ENCODE measurements at places on chromosomes 6 and 20.

DNA sequence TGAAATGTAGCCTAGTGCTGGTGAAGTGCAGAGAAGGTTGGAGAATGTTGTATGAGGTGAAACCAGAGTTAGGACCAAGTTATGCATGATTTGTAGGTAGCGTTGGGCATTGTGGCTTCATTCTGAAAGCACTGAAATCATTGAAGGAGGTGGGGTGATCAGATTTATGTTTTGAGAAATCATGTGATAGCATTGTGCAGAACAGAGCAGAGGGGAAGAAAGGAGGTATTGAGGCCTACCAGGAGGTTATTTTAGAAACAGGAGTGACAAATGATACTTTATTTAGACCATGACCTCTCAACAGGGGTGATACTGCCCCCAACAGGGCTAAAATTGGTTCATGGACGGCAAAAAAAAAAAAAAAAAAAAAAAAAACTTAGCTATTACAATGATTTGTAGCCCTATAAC is 15.6 kb upstream of the HMGN3 start:
- DNase-seq = no peak

- DNase-seq = no peak
These were observed 23.6 kb downstream of the THEMIS start for GRCh38 chr6:127877231-127877630.

- DNase-seq = no peak
These were observed 341.8 kb downstream of the CDKAL1 start for GRCh38 chr6:20876036-20876435.

DNA sequence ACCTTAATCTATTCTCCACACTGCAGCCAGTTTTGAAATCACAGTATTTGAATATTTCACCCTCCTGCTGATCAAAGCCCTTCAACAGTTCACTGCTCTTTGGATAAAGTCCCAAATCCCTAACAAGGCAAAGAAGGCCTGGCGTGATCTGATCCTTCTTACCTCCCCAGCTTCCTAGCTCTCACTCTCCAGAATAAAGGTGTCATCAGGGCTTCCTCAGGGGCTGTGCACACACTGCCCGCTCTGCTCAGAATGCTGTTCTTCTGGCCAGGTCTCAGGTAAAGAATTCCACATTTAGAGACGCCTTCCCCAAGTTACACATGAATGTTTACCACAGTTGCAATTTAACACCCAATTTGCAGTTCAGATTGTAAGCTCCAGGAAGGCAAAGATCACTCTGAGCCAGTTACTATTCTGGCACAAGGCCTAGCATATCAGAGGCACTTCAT is 58.9 kb upstream of the MCM9 start:
- DNase-seq = no peak

- no peak for DNase-seq
These were observed 631.1 kb downstream of the PKHD1 start for GRCh38 chr6:51456282-51456681.

GRCh38 chr6:147095316-147095715 is 108.9 kb upstream of the STXBP5 start:
- no peak for DNase-seq

GRCh38 chr6:37793067-37793466 is 26.5 kb upstream of the ZFAND3 start:
- DNase-seq = no peak

- DNase-seq = no peak
These were observed 49.4 kb downstream of the KAT14 start for GRCh38 chr20:18187020-18187419.

DNA sequence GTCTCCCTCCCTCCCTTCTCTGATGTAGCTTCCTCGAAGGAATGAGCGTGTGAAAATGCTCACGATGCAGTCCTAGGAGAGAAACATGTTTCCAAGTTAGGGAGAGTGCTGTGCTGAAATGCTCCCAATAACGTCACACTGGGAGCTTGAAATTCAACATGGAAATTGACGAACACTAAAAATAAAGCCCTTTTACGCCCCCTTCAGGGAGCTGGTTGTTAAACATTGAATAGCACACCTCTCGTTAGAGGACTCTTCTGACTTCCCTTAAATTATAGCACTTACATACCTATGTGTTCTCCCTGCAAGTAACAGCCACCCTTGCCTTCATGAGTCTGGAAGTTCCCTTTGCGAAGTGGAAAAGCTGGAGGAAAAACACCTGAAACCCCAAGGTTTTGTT is 88.6 kb downstream of the BFSP1 start:
- DNase-seq = no peak

DNA sequence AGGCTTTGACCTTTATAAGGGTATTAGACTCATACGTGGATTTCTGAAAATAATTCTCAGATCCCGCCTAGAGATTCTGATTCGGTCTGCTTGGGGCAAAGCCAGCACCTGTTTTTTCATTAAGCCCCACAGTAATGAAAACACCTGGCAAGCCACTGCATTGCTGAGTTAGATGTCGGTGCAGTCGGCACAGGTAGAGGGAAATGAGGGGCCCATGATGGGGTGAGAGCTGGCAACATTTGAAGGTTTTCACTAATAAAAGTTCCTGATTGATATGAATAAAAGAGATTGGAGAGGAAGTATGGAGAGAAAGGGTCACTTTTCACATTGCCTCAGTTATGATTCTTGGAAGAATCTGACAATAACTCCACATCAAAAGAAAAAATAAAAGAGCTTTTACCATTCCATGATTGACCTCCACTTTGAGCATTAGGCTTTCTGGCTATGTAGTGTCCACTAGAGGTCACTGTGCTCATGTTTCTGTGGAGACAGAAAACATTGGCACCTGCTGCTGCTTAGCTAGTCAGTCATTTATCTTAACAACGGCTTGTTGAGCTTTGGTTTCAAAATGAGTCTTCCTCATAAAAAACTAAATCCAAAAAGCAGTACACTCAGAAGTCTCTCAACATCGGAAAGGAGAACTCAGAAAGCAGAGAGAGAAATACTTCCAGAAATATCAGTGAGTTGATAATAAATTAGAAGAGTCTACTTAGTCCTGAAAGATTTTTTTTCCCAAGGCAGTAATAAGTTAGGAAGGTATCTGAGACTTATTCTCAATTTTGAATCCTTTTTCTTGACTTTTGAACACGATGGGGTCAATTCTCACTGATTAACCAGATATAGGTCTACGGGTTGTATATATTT is 53.3 kb upstream of the KLHL31 start:
- DNase-seq = no peak

- no peak for DNase-seq
These were observed 28.6 kb downstream of the RALY start for GRCh38 chr20:34022151-34022838.

- no peak for DNase-seq
These were observed 5.6 kb upstream of the MAN1A1 start for GRCh38 chr6:119355157-119355556.

GRCh38 chr6:132961122-132961521 is 146.8 kb downstream of the RPS12 start:
- no peak for DNase-seq

- no peak for DNase-seq
These were observed 53.5 kb downstream of the CARMIL1 start for GRCh38 chr6:25332655-25333071.

- DNase-seq = no peak
These were observed 2.0 kb downstream of the CLIC5 start for GRCh38 chr6:46013639-46014038.

DNA sequence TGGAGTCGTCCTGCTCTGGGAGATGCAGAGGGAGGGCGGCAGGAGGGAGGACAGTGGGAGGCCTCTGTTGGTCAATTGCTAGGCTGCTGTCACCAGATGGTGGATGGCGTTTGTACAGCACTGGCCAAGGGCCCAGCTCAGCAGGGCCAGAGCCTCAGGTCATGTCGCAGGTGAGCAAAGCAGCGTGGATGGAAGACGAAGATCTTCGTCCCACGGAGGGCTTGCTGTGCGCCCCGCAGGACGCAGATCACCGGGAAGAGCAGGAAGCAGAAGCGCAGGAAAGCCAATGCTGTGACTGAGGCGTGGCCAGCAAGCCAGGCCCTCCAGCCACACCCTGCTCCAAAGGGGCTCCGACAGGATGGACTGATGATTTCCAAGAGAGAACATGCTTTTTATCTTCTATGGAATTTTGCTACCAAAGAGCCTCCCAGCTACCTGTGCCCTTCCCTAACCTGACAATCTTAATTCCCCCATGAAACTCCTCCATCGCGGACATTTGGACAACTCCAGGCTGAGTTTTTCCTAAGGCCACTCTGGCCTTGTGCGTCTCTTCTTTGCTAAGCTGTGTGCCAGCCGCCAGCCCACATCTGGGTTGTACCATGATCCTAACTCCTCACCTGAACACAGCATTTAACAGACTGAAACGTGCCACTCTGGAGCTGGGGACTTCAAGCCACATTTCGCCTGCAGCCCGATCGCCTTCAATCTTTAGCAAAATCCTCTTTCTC is 3.5 kb upstream of the SLCO4A1 start:
- no peak for DNase-seq

DNA sequence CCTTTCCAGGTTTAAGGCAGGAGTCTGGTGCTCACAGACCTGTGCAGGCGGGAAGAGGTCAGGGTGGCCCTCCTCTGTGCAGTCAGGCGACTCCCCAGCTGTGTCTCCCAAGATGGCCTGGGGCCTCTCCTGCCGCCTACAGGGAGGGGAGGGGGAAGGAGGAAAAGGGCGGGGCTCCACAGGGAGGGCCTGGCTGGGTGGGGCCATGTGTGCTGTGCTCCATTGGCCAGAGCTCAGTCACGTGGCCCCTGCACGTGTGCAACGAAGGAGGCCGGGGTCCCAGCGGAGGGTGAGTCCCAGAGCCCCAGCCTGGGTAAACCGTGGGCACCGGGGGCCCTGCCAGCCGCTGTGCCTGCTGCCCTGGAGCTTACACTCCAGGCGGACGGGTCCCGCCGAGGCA is 211.6 kb downstream of the ZDHHC14 start:
- no peak for DNase-seq

GRCh38 chr6:34196833-34197195 is 39.9 kb upstream of the HMGA1 start:
- no peak for DNase-seq

- no peak for DNase-seq
These were observed 49.7 kb upstream of the STK35 start for GRCh38 chr20:2051946-2052345.

DNA sequence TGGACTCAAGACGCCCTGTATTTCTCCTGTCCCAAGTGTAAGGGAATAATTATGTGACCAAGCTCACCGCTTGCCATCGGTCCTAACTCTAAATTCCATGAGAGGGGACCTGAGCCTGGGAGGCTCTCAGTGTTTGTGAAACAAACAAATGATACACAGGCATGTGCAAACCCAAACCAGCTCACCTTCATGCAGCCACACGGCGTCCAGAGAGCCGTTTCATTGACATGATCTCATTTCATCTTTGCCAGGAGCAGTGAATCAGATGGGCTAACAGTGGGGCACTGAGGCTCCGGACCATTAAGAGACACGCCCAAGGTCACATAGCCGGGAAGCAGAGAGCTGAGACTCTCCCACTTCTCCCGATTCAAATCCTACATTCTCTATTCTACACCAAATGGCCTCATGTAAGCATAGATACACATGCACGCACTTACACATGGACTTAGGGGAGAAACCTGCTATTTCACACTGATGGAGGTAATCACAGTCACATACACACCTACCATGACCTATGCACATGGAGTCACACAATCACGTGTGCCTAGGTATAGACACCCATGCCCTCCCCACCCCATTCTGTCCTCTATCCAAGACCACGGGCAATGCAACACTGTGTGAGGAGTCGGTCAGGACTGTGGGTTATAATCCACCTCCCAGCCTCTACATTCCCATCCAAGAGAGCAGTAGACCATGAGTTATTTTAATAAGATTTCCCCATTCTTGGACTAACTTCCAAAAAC is 1.1 kb downstream of the BNIP5 start:
- no peak for DNase-seq

GRCh38 chr6:132011582-132011981 is 60.4 kb upstream of the CCN2 start:
- no peak for DNase-seq

GRCh38 chr6:9083108-9083507 is 647.8 kb upstream of the SLC35B3 start:
- DNase-seq = no peak

DNA sequence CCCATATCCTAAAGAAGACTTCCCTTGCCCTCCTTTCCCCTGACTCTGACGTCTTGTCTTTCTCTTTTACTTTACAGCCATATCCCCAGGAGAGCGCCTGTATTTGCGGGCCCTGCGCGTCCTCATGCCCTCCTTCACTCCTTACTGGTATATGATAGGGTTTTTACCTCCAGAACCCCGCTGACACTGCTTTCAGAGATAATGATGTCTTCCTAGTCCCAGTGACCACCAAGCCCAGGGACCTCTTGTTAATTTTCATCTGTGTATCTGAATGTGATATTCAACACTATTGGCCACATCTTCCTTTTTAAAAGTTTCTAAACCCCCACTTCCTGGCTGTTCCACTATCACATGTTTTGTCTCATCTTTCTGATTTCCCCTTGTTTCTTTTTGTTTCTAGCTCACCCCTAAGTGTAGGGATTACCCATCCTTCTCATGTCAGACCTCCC is 102.0 kb downstream of the HIVEP1 start:
- DNase-seq = no peak

DNA sequence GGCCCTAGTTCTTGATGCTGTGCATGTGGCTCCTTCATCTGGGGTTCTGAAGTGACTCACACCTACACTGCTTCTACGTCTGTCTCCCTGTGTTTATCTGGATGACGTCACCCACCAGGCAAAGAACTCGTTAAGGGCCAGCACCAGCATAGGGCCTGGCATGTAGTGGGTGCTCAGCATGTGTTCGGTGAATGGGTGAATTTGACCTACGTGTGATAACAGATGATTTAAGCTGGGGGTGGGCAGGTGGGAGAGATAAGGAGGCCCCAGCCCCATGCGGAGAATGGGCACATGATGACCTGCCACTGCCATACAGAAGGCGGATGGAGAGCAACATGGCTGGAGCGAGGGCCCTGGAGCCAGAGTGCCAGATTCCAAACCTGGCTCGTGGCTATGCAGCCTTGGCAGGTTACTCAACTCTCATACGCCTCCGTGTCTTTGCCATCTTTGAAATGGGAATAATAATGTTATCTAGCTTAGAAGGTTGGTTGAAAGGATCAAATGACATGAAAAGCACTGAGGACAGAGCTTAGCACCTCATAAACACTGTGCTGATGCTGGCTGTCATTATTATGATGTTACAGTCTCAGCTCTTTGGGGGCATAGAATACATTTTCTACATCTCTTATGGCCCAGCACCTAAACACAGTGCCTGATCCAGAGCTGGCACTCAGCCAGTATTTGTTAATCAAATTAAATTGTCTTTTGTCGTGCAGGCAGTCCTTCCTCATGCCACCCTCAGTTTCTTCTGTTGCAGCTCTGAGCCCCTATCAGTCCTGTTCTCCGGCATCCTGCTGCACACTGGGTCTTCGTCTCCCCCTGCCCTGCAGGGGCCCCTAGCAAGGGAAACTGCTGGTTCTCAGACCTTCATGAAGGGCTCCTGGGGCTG is 39.6 kb downstream of the VEGFA start:
- no peak for DNase-seq
